ENCODE measurements at places on chromosomes 2 and 18. TPM values are rescaled to one million over a fixed set of nuclear protein-coding genes. Genes with fewer than 3 reads are reported as not detected.

- H3K4me3 ChIP-seq: no peak overlapping the region
- H3K4me1 ChIP-seq: no peaks in the 10 kb centered on the region
- H3K27ac ChIP-seq: no peak overlapping the region
- H3K27me3 ChIP-seq: no peaks in the 10 kb centered on the region
- H3K36me3 ChIP-seq: no peaks in the 10 kb centered on the region
Measured at GRCh38 chr2:9819551-9819950, 23.7 kb upstream of the TAF1B start.

Gene RFTN2
- 24.9 TPM for total RNA-seq

DNA sequence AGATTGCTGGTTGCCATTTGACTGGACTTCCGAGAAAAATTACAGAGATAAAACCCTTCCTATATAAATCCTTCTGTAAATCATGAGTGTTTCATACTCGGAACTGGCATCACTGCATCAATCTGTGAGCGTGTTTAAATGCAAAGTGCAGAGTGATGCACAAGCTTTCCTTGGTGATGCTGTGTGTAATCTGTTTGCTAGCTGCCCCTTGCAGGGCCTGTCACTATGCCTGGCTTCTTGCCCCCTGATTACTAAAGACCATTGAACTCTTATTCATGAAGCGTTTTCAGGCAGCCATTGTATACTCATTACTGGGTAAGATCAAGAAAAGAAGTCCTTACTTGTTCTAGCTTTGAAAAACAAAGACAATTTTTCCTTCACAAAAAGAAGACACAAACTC is 266.9 kb upstream of the FANCL start:
- H3K4me3 ChIP-seq: no peak overlapping the region
- no peaks in the 10 kb centered on the region for H3K27me3 ChIP-seq
- no peaks in the 10 kb centered on the region for H3K36me3 ChIP-seq
- DNase-seq: no peak
- no peak overlapping the region for H3K27ac ChIP-seq
- H3K4me1 ChIP-seq: no peaks in the 10 kb centered on the region

DNA sequence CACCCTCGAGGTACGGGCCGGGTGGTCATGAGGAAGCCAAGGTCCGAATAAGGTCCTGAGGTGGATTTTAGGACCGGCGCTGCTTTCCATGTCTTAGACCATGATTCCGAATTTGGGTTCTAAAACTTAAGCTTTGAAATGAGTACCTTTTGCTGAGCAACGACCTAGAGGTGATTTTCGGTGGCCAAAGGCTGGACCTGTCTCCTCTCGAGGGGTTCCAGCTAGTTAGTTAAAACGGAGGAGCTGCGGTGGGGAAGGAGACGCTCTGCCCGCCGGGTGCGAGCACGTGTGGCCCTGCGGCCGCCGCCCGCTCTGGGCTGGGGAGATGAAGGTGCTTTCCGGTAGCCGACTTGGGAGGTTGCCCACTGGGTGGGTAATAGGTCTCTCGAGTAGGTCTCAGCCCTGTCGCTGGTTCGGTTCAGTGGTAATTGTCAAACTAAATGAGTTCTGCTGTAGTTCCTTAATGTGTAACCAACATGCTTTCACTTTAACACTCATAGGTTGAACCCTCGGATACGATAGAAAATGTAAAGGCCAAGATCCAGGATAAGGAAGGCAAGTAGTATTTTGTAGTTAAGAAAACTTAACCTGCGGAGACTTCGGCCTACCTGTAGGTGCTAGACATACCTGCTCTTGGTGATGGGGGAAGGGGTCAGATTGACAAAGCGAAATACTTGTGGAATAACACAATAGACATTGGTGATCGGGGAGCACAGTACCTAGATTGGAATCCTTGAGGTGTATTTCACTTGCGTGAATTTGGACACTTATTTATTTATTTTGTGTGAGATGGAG is 572 bp downstream of the RPS27A start:
- peak overlapping the region; percentile 98 for H3K27ac ChIP-seq
- peak; percentile 46 for DNase-seq
- H3K36me3 ChIP-seq: peaks cover 29% of the 10 kb centered on the region
- H3K4me3 ChIP-seq: peak overlapping the region; percentile 94

Gene GCKR
- total RNA-seq: not detected

- H3K27ac ChIP-seq: no peak overlapping the region
- no peaks in the 10 kb centered on the region for H3K27me3 ChIP-seq
- no peak overlapping the region for H3K4me3 ChIP-seq
- H3K36me3 ChIP-seq: no peaks in the 10 kb centered on the region
- H3K4me1 ChIP-seq: no peaks in the 10 kb centered on the region
Measured at GRCh38 chr2:14313341-14313740, 319.2 kb upstream of the LRATD1 start.

Gene IL1B
- total RNA-seq: 0.18 TPM

Data from muscle of leg (tissue), 16 donors.